ENCODE measurements at places on chromosomes 16 and 17.

- peak; percentile 20 for DNase-seq
Measured at GRCh38 chr17:30376621-30377452, 1.9 kb upstream of the CPD start.

GRCh38 chr16:83926726-83927397 lies 26.2 kb upstream of the OSGIN1 start:
- no peak for DNase-seq

- DNase-seq, result no peak
Measured at GRCh38 chr16:51112323-51112722, 38.7 kb downstream of the SALL1 start.

DNA sequence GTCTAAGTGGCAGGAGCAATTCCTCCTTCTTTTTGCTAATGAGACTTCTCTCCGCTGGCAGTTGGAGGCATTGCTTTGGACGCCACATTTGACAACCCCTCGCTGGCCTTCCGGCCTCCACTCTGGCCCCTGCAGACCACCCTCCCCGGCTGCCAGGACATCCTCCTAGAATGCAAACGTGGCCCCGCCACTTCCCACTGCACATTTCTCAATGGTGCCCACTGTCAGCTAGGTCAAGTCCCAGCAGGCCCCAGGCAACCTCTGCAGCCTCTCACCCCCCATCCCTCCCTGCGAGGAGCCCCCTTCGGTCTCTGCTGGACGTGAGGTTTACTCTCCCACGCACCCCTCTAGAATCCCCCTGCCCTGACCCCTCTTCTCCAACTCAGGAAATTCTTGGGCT lies 250.3 kb downstream of the FOXL1 start:
- DNase-seq, result no peak

GRCh38 chr17:21357281-21357680 lies 18.9 kb upstream of the KCNJ12 start:
- no peak for DNase-seq

DNA sequence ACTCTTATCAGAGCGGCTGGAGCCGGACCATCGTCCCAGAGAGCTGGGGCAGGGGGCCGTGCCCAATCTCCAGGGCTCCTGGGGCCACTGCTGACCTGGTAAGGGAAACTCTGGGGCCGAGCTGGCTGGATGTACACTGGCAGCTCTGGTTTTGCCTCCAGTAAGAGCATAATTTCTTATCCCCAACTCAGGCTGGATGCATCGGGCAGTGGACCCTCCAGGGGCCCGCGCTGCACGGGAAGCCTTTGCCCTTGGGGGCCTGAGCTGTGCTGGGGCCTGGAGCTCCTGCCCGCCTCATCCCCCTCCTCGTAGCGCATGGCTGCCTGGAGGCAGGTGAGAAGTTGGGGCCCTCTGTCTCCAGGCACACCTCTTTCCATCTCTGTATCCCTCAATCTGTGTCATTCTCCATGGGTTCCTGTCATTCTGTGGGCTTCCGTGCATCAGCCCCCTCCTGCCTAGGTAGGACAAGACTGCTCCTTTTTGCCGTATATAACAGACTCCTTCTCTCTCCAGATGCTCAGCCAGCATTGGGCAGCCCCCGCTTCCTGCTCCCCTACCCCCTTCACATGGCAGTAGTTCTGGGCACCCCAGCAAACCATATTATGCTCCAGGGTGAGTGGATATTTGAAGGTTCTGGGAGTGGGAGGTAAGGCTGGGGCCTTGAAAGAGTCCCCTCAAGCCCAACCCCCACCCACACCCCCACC lies 9.4 kb upstream of the TMEM88 start:
- DNase-seq, result no peak

DNA sequence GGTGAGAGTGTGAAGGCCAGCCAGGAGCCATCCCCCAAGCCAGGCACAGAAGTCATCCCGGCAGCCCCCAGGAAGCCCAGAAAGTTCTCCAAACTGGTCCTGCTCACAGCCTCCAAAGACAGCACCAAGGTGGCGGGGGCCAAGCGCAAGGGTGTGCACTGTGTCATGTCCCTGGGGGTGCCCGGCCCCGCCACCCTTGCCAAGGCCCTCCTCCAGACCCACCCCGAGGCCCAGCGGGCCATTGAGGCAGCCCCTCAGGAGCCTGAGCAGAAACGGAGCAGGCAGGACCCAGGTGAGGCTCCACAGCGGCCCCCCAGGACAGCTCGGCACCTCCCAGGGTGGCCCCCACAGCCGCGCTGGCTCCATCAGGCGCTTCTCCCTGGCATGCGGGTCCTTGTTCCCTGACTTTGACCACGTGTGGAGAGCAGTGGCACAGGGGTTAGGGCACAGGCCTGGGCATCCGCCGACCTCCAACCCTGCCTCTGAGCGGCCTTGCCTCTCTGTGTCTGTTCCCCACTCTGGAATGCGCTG lies 13.5 kb downstream of the FLYWCH2 start:
- DNase-seq, result no peak

GRCh38 chr17:17042851-17043460 lies 699 bp downstream of the MPRIP start:
- DNase-seq, result no peak

DNA sequence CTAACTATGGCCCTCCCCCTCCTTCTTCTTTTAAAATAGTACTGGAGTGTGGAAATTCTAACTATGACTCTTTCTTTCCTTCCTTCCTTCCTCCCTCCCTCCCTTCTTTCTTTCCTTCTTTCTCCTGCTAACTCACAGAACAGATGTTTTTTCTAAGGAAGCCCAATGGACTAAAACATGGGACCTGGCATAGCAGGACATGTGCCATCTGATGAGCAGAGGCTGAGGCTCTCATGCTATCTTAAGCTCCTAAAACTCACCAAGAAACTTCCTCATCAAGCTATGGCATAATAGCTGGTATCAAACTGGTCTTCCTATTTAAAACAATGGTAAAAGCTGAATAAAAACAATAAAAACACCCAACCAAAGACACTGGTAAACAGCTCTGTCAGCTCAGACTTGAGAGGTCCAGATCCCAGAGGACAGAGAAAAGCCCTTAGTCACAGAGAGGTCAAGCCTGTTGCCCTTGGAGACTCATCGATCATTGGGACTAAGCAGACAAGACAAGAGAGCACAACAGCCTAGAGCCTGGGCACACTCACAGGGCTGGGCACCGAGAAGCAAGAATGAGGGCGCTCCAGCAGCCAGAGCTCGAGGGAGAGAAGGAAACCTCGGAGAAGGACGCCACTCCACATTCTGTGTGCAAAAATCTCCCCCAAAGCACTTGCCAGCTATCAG lies 27.6 kb downstream of the SLC38A10 start:
- no peak for DNase-seq

- DNase-seq, result no peak
Measured at GRCh38 chr16:85266857-85267256, 154.6 kb upstream of the CIBAR2 start.

DNA sequence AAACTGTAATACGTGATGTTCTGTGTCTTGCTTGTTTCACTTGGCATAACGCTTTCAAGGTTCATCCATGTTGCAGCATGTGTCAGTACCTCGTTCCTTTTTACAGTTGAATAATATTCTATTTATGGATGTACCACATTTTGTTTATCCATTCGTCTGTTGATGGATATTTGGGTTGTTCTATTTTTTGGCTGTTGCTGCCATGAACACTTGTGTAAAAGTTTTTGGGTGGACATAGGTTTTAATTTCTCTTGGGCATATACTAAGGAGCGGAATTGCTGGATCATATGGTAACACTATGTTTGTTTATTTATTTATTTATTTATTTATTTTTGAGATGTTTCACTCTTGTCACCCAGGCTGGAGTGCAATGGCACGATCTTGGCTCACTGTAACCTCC lies 137.0 kb downstream of the MSI2 start:
- no peak for DNase-seq

DNA sequence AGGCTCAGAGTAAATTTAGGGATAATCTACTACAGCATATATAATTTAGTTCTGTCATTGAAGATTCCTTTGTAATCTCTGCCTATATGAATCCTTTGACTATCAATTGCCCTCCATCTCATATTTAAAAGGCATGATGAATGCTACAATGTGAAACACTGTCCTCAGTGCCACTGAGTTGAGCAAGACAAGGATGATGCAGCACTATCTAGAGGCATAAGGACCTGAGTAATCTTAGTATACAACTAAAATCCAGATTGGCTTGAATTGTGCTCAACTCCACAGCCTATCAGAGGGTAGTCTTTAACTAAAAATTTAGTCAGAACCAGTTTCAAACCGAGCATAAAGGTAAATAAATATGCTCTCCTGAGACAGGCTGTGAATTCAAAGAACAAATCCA lies 11.6 kb upstream of the STRADA start:
- DNase-seq, result no peak

- peak; percentile 87 for DNase-seq
Measured at GRCh38 chr17:30116661-30117551, at the start of gene NSRP1. Gene NSRP1 (plus strand): TSS chr17:30116816. CDS start chr17:30116844, 28 bp downstream.

DNA sequence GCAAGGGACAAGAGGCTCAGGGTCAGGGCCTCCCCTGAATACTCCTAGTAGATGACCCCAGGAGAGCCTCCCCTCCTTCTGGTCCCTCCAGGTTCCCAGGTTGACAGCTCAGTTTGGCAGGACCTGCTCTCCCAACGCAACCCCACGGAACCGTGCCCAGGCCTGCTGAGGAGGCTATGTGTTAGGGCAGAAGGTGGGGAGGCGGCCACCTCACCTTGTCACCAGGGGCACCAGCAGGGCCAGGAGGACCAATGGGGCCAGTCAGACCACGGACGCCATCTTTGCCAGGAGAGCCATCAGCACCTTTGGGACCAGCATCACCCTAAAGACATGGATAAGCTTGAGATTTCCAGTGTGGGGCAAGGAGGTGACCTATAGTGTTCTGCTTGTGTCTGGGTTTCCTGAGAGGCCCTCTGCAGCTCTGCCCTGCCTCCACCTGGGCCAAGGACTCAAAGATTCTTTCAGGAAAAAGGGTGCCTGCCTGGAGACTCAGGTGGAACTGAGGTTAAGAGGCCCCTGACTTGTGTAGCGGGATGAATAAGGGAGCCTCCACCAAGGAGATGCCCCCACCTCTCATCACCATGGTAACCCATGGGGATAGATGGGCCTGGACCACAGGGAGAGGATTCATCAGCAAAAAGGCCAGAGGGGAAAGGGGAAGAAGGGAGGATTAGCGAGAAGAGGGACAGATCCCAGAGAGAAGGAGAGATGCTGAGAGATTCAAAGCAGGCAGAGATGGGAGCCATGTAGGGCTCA lies 10.7 kb downstream of the COL1A1 start:
- DNase-seq, result no peak

DNA sequence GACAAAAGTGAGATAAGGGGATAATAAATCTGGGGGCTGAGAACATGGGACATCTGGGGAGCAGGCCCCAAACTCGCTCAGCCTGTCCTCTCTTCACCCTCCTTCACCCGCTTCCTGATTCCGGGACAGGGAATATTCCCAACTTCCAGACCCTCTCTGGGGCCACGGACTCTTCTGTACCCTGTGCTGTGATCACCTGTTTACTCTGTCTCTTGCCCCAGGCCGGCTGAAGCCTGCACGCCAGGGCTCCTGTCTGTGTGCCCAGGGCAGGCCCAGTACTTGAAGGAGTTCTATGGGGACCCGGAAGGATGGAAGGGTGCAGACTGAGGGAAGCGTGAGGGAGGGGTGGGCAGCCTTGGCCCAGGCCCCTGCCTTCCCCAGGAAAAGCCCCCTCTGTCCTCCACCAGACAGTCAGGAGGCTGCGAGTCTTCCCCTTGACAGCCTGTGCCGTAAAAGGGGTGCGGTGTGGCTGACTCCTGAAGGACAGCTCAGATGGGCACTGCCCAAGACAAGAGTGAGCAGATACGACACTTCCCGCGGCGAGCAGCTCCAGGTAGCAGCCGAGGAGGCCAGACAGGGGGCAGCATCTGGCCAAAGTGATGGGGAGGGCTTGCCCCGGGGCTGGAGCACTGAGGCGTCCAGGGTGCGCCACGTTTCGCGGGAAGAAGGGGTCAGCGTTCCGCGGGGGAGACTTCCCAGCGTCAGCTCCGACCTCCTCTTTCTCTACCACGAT lies 1.0 kb upstream of the CCNF start:
- DNase-seq, result no peak

DNA sequence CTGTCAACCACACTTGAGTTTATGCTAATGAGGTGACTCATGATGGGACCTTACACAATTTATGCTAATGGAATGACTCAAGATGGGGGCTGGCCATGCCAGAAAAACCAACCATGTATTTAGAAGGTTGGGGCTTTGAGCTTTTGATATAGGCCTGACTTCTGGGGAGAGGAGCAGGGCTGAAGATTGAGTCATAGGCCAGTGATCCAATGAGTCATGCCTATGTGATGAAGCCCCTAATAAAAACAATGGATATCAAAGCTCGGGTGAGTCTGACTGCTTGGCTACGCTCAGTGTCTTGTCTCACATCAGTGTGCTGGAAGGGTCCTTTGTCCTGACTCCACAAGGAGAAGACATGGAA lies 7.3 kb downstream of the MFSD6L start:
- no peak for DNase-seq

- DNase-seq, result no peak
Measured at GRCh38 chr17:49438436-49439278, 24.0 kb upstream of the PHB1 start.

GRCh38 chr16:56898847-56899246 lies 33.1 kb upstream of the HERPUD1 start:
- no peak for DNase-seq

DNA sequence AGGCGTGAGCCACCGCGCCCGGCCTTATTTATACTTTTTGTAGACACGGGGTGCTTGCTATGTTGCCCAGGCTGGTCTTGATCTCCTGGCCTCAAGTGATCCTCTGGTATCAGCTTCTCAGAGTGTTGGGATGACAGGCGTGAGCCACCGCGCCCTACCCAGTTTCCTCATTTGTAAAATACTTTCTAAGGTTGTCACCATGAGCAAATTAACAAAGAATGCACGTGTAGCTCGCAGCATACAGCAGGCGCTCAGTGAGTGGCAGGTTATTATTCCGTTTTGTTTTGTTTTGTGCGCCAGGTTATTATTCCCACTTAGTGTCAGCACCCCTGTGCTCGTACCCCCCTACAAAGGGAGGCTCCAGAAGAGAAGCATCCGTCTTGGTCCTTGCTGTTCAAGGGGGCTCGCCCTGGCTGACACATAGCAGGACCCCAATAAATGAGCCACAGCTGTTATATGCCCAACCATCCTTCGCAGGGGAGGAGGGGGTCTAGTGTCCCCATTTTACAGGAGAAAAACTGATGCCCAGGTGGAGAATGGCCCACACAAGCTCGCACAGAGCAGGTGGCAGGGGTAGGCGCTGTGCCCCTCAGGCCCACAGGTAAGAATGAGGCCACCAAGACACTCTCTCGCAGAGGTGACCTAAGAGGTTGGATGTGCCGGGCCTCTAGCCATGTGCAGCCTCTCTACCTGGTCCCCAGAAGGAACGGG lies 686 bp upstream of the MIEF2 start:
- no peak for DNase-seq

- no peak for DNase-seq
Measured at GRCh38 chr16:14559809-14560241, 70.2 kb downstream of the PARN start.

All from stimulated activated CD8-positive, alpha-beta memory T cell treated with anti-CD3 and anti-CD28 coated beads, Interleukin-15, amount 100 ng/mL, for 4 hours (primary cell).